IMR-90 (cell line): ENCODE measurements at places on chromosomes 7 and 10. TPM values are rescaled to one million over a fixed set of nuclear protein-coding genes. Genes with fewer than 3 reads are reported as not detected.

DNA sequence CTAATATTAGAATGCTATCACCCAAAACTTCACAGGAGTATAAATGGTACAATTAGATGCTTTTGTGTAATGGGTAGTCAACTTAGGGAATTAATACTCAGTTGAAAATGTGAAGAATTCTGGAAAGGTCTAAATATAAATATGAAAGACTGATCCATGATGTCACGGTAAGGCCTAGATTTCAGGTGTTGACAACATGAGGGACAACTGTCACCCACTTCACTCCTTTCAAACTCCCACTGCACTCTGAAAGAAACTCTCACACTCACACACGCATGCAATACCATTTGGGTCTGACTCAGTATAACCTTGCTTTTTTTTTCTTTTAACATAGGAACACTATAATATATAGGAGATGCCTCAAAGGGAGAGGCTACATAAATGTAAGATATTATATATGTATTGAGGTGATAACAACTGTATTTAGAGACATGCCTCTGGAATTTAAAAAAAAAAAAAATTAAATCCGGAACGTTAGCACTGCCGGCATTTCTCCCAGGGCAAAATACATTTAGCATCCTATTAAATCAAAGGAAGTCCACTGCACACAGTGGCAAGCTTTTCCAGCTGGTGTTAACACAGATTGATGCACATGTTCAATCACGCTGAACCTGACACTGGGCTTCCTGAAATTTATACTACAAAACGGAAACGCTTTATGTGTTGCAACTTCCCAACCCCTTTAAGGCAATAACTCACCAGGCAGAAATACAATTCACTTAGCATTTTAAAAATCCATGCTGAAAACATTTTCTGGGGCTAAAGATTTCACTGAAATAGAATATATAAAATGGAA lies 74.9 kb downstream of the RSU1 start:
- no peak for DNase-seq

The MMD2 gene
- polyA plus RNA-seq, result not detected in 2 replicates

The LOXL4 gene
- polyA plus RNA-seq, result 24.9 and 26.7 TPM in 2 replicates

The VWDE gene
- 0.04 and 0.05 TPM in 2 replicates for polyA plus RNA-seq

The SFTPA1 gene
- polyA plus RNA-seq, result not detected in 2 replicates

The POLR2J2 gene
- 1.3 and 1.6 TPM in 2 replicates for polyA plus RNA-seq
